ENCODE measurements at places on chromosomes 5 and 9. TPM values are rescaled to one million over a fixed set of nuclear protein-coding genes. Genes with fewer than 3 reads are reported as not detected.

DNA sequence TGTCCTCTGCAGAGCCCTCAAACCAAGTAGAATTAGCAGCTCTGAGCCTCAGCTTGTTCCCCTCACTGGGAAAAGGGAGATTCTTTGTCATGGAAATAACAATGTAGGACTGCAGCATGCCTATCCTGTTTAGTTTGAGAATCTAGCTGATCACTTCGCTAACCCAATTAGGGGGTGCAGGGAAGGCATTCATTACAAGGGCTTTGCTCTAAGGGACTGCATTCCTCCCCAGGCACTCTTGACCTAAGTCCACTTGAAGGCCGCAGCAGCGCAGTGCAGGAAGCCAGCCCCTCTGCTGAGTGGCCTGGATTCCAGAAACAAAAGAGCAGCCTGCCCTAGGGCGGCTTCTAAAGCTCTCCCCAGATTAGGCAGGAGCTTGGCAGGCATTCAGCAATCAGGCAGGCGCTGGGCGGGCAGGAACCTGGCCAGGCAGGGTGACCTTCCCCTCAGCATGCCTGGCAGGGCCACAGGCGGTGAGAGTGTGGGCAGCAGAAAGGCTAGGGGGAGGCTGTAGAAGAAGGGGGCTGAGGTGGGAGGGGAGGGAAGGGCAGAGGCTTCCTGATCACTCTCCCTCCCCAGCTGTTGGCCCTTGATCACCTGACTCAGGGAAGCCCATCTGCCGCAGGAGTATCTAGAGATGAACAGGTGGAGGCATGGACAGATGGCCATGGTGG lies 24.8 kb downstream of the CCNJL start:
- no peak for DNase-seq

GRCh38 chr9:16974436-16974835 lies 104.0 kb upstream of the BNC2 start:
- DNase-seq = no peak

DNA sequence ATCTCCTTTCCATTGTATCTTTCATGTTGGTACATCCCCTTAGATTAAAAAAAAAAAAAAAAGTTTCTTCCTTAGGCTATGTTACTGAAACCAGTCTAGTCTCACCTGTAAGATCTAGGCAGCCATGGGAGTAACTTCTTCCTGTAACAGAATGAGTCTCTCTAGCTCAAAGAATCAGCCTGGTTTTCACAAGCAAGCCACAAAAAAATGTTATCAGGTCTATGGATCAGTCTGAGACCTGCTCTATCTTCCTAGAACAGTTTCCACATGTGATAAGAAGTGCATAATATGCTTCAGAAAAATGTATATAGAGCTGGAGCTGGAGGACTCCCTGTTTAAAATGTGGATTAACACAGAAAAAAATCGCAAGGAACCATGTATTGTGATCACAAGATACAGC lies 53.8 kb downstream of the ARRDC3 start:
- no peak for DNase-seq

The PROB1 gene
- total RNA-seq = 9.3 TPM

The IFNE gene
- total RNA-seq = not detected
